Activated B cell treated with CpG ODN at 0.5 μM for 24 hours (primary cell): ENCODE measurements at places on chromosomes 1 and 21. TPM values are rescaled to one million over a fixed set of nuclear protein-coding genes. Genes with fewer than 3 reads are reported as not detected.

ACTA1 gene
- 0.22 TPM in 1 of 2 replicates, not detected in the other for total RNA-seq

SPRR2E gene
- total RNA-seq = not detected in 2 replicates

MR1 gene
- total RNA-seq = 24.3 and 24.8 TPM in 2 replicates

DNA sequence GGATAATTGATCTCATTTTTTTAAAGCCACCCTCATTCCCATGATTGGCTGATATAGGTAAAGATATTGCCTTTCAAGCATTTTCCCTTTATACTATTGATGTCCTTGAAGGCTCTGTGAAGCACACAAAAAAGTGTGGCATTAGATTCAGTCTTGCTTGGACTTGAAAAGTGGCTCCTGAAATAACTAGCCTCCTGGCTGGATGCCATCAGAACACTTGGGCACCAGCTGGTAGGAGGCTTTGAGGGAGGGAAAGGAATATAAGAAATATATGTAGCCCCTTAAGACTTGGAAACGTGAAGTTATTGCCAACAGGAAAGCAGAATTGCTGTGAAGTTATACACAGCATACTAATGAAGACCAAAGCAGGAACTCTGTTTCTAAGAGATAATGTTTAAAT is 14.1 kb downstream of the MTR start:
- H3K27ac ChIP-seq = no peak overlapping the region
- H3K36me3 ChIP-seq = peaks cover 86% of the 10 kb centered on the region
- no peak overlapping the region for H3K4me3 ChIP-seq
- H3K4me1 ChIP-seq = no peaks in the 10 kb centered on the region
- no peaks in the 10 kb centered on the region for H3K27me3 ChIP-seq

DNA sequence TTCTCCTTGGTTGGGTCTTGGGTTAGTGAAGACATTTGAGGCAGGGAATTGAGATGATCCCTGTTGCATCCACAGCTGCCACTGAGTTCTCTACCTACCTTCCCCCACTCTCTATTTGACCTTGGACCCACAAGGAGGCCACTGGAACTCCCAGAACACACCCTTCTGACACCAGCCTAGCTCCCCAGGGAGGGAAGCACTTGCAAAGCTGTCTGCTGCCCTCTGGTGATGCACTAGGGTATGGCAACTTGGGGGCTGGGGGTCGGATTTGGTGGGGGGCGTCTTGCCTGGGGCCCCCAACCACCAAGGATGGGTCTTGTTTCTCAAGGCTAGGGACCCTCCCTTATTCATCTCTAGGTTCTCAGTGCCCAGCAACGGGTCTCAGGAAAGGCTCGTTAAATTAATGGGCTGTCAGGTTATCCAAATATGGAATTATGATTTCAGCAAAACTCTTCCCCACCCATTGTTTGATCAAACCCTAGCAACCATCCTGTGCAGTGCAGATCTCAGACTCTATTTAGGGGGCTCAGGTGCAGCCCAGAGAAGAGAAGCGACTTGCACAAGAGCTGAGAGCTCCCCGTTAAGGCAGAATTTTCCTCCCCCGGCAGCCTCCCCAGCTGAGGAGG is 177.8 kb upstream of the KLHDC7A start:
- no peaks in the 10 kb centered on the region for H3K4me1 ChIP-seq
- no peaks in the 10 kb centered on the region for H3K36me3 ChIP-seq

- DNase-seq = no peak
- no peaks in the 10 kb centered on the region for H3K36me3 ChIP-seq
- H3K27ac ChIP-seq = no peak overlapping the region
- peaks cover 35% of the 10 kb centered on the region for H3K27me3 ChIP-seq
Measured at GRCh38 chr1:227869279-227869842, 53.9 kb downstream of the PRSS38 start.

- no peak overlapping the region for H3K4me3 ChIP-seq
- peaks cover 27% of the 10 kb centered on the region for H3K27me3 ChIP-seq
- no peak for DNase-seq
- no peaks in the 10 kb centered on the region for H3K36me3 ChIP-seq
Measured at GRCh38 chr1:153490272-153491051, 30.0 kb upstream of the S100A7 start.

DNA sequence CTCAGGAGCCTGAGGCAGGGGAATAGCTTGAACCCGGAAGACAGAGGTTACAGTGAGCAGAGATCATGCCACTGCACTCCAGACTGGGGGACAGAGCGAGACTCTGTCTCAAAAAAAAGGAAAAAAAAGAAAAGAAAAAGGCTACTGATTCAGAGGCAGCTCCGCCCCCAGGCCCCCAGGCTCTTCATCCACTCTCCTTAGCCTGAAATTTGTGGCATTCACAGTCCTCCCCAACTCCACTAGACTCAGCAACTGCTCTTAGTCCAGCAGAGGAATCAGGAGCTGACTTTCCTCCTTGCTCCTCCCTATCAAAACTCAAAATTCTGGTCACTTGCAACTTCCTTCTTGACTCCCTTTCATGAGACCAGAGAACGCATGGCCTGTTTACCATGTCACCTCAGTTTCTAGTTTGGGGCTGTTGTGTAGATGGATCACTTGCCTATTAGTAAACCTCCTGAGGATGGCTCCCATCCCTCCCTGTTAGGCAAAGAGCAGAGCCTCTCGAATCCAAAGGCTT is 27.1 kb downstream of the PCAT6 start:
- H3K4me3 ChIP-seq = no peak overlapping the region
- H3K4me1 ChIP-seq = peaks cover 16% of the 10 kb centered on the region
- H3K27ac ChIP-seq = no peak overlapping the region
- no peaks in the 10 kb centered on the region for H3K36me3 ChIP-seq
- peaks cover 4% of the 10 kb centered on the region for H3K27me3 ChIP-seq

DNA sequence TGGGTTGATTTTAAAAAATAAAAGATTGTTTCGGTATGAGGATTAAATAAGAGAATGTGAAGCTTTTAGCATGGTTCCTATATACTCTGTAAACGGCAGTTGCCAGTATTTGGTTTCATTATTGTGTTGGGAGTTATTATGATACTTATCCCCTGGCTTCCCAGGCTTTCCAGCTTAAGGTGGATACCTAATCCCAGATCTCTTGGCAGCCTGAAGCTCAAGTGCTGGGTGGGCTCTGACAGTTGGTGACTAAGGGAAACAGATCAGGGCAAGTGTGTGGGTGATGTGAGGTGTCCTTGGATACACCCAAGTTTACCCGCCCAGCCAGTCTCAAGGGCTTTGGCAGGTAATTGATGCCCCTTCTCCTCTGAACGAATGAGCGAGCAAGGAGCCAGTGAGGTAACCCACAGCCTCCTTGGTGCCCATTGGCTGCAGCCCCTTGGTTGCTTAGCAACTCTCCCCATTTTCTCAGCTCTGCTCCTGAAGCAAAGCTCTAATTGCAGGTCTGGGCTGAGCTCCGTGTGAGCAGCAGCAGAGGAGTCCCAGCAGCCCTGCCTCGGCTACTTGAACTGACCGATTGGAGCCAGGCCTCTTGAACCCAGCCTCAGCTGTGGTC is 6.1 kb downstream of the IPO13 start:
- no peaks in the 10 kb centered on the region for H3K27me3 ChIP-seq
- H3K27ac ChIP-seq = no peak overlapping the region
- no peak overlapping the region for H3K4me3 ChIP-seq
- H3K36me3 ChIP-seq = peaks cover 21% of the 10 kb centered on the region

- peaks cover 8% of the 10 kb centered on the region for H3K4me1 ChIP-seq
- H3K4me3 ChIP-seq = peak within 1 kb of the TSS; percentile 72
- no peak within 1 kb of the TSS for H3K27ac ChIP-seq
- H3K36me3 ChIP-seq = no peaks in the 10 kb centered on the region
- peak; percentile 59 for DNase-seq
- peaks cover 4% of the 10 kb centered on the region for H3K27me3 ChIP-seq
Measured at GRCh38 chr1:1020000-1020404, at the start of gene AGRN. Gene AGRN, plus strand, starts transcription at chr1:1020120. Its CDS starts 53 bp downstream, at chr1:1020173.

GRCh38 chr1:11473491-11474034 is 5.4 kb upstream of the DISP3 start:
- peaks cover 30% of the 10 kb centered on the region for H3K27me3 ChIP-seq
- no peak for DNase-seq
- no peak overlapping the region for H3K27ac ChIP-seq

GRCh38 chr1:152461544-152461943 is 47.5 kb upstream of the CRNN start:
- no peaks in the 10 kb centered on the region for H3K36me3 ChIP-seq
- peaks cover 28% of the 10 kb centered on the region for H3K4me1 ChIP-seq
- H3K4me3 ChIP-seq = no peak overlapping the region
- H3K27me3 ChIP-seq = no peaks in the 10 kb centered on the region
- H3K27ac ChIP-seq = no peak overlapping the region
- no peak for DNase-seq

DNA sequence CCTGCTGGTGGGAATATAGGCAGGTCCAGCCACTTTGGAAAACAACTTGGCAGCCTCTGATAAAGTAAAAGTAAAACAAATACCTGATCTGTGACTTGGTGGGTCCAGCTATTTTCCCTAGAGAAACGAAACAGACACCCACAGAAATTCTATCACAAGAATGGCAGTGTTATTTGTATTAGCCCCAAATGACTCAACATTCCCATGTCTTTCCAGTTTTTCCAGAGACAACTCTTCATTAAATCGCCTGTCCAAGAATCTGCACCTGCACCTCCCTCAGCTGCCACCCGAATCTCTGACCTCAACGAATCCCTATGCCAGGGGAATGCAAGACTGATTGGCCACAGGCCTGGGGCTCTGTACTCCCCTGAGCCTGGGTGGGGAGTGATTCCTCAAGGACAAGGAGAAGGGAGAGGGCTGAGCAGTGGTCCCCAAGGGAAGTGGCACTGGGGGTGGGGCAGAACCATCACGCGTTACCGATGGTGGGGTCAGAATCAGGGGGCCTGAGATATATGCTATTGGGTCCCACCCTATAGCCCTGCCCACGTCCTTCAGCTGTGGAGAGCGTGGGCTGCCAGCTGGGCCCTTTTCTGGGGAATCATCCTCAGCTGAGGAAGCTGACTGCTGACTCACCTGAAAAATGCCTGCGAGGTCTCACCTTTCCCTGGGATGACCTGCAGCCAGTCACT is 553.0 kb downstream of the PTPRU start:
- H3K27me3 ChIP-seq = no peaks in the 10 kb centered on the region
- H3K27ac ChIP-seq = no peak overlapping the region
- H3K4me3 ChIP-seq = no peak overlapping the region

DNA sequence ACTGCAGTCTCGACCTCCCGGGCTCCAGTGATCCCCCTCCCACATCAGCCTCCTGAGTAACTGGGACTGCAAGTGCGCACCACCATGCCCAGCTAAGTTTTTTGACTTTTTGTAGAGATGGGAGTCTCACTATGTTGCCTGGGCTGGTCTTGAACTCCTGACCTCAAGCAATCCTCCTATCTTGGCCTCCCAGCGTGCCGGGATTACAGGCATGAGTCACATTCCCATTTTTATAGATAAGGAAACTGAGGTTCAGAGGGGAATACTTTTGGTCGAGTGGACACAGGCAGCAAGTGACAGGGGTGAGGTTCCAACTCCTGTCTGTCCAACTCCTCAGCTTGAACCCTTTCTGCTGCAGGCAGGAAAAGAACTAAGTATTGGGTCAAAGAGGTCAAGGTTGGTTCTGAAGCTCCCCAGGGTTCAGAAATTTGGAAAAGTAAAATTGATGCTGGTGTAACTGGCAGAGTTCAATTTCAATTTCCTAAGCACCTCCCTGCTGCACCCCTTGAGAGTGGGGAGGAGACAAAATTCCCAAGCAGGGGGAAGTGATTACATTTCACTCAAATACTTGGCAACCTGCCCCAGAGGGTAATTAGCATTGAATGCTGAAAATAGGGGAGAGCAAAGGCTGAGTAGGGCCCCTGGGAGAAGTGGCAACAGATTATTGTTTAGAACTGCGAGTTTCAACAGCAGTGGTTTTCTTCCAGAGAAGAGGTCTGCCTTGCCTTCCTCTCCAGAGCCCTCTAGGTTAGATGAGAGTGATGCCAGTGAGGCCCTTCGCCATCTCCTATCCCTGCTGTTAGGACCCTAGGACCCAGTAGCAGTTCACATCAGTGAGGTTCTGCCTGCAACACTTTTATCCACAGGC is 17.5 kb upstream of the ALPL start:
- H3K27me3 ChIP-seq = peaks cover 8% of the 10 kb centered on the region
- no peak overlapping the region for H3K27ac ChIP-seq
- no peak for DNase-seq
- H3K36me3 ChIP-seq = no peaks in the 10 kb centered on the region
- peaks cover 13% of the 10 kb centered on the region for H3K4me1 ChIP-seq
- no peak overlapping the region for H3K4me3 ChIP-seq

GRCh38 chr1:7642781-7643529 is 128.1 kb upstream of the VAMP3 start:
- DNase-seq = no peak
- no peaks in the 10 kb centered on the region for H3K4me1 ChIP-seq
- no peak overlapping the region for H3K4me3 ChIP-seq
- H3K27ac ChIP-seq = no peak overlapping the region
- no peaks in the 10 kb centered on the region for H3K27me3 ChIP-seq

DNA sequence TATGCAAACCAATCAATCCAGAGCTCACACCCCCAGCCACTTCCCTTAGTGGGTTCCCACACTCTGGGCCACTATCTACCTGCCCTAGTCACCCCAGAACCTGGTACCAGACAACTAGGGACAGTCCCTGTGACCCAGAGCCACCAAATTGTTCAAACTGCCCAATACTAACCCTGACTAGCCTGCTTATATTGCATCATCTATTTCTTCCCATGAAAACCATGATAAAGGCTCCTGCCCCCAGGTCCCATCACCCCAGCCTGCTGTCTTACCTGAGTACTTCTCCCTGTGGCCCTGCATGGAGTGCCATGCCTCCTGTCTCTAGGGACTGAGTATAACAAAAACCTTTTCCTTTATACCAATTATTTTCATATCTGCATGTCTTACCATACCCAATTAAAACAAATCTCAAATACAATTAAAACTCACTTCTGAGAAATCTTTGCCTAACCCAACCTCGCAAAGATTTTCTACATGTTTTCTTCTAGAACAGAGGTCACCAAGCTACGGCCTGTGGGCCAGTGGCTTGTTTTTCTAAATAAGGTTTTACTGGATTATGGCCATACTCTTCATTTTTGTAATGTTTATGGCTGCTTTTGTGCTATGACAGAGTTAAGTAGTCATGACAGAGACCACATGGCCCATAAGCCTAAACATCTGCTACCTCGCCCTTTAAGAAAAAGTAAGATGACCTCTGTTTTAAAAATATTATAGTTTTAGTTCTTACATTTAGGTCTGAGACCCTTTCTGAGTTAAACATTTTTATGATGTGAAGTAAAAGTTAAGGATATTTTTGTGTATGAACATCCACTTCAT is 31.0 kb upstream of the NID1 start:
- DNase-seq = no peak
- no peaks in the 10 kb centered on the region for H3K4me1 ChIP-seq
- H3K36me3 ChIP-seq = peaks cover 3% of the 10 kb centered on the region

DNA sequence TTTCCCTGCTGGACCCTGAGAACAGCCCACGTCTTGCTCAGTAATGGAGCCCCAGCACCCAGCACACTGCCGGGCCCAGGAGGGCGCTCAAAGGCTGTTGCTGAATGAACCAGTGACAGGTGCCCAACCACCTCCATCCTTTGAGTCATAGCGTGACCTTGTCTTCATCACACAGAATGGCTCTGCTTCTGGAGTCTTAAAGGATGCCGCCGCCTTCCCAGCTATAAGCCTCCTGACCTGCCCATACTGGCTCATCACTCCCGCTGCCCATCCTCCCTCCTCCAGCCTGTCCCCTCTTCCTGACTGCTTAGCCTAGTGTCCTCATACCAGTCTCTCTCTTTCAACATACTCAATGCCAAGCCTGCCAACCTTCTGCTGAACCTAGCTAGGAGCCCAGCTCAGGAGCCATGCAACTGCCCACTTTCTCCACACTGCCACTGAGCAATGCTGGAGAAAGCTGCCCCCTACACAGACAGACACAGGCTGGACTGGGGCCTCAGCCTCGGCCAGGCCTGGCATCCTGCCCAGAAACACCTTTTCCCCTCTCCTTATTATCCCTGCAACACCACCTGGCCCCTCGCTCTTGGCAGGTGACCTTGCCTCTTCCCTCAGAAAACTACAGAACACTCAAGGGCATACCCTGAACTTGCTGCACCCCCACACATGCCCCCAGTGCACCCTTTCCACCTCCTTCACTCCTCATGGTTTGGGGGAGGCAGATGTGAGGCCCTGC is 14.1 kb downstream of the TTC39A start:
- no peaks in the 10 kb centered on the region for H3K27me3 ChIP-seq
- H3K36me3 ChIP-seq = no peaks in the 10 kb centered on the region
- no peak overlapping the region for H3K27ac ChIP-seq
